ENCODE measurements at places on chromosomes 6 and 20.
A peak's percentile ranks its signal among the peaks of the same experiment; 100 is the strongest.

- no peak overlapping the region for H3K4me3 ChIP-seq
- H3K36me3 ChIP-seq, result no peaks in the 10 kb centered on the region
- no peak overlapping the region for H3K27ac ChIP-seq
- no peak for DNase-seq
- H3K27me3 ChIP-seq, result no peaks in the 10 kb centered on the region
Observed at GRCh38 chr20:54350415-54350814, 125.0 kb upstream of the DOK5 start.

- H3K4me1 ChIP-seq, result no peaks in the 10 kb centered on the region
- H3K4me3 ChIP-seq, result no peak overlapping the region
- no peaks in the 10 kb centered on the region for H3K36me3 ChIP-seq
- peaks cover 8% of the 10 kb centered on the region for H3K27me3 ChIP-seq
- H3K27ac ChIP-seq, result no peak overlapping the region
Observed at GRCh38 chr6:44631968-44632367, 244.5 kb downstream of the CDC5L start.

DNA sequence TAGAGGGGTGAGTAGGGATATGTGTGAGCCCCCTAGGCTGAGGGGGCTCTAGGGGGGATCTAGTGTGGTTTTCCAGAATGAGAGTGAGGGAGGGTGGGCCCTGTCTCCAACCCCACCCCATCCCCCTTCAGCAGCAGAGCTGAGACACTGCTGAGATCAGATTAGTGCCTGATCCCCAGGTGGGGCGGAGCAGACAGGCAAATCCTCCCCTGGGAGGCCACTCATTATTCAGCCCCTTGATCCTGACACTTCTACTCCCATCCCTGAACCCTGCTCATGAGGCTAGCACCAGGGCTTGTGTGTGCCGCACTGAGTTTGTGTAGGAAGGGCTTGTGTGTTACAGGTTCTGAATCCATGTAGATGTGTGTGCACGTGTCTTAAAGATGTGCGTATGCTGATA lies 42.5 kb downstream of the SPDEF start:
- no peak overlapping the region for H3K4me3 ChIP-seq
- no peaks in the 10 kb centered on the region for H3K4me1 ChIP-seq

DNA sequence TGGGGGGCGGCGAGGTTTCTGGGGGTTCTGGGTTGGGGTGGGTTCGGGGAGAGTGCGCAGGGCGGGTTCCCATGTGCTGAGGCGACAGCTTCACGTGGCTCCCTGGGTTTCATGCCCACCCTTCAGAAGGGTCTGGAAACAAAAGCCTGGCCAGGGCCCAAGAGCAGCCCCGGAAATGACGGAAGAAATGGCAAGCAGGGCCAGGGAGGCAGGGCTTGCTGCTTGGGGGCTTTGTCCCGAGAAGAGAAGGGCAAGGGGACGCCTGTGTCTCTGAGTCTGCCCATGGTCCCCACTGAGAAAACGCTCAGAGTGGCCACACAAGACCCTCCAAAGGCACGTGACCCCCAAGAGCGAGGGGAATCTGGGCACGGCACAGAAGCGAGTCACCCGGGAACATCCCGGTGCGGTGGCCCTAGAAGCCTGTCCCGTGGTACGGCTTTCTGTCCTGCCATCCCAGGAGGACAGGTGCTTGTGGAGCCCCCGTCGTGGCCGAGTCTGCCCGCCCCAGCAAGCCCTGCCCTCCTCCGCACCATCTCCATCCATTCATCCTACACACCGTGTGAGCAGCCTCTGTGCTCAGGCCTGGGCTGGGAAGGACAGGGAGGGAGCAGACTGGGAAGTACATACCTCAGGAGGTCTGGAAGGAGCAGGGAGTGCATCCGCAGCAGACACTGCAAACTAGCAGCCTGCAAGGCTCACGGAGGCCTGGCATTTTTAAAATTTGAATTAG lies 9.0 kb downstream of the NPEPL1 start:
- H3K4me1 ChIP-seq, result peaks cover 4% of the 10 kb centered on the region
- no peaks in the 10 kb centered on the region for H3K27me3 ChIP-seq
- no peak overlapping the region for H3K4me3 ChIP-seq
- no peak overlapping the region for H3K27ac ChIP-seq

GRCh38 chr20:54251096-54251495 lies 43.2 kb downstream of the PFDN4 start:
- no peak overlapping the region for H3K27ac ChIP-seq
- H3K27me3 ChIP-seq, result no peaks in the 10 kb centered on the region
- H3K4me3 ChIP-seq, result no peak overlapping the region
- H3K36me3 ChIP-seq, result no peaks in the 10 kb centered on the region
- no peak for DNase-seq
- no peaks in the 10 kb centered on the region for H3K4me1 ChIP-seq

GRCh38 chr6:162612613-162613012 lies 115.0 kb downstream of the PRKN start:
- no peaks in the 10 kb centered on the region for H3K4me1 ChIP-seq
- H3K27me3 ChIP-seq, result no peaks in the 10 kb centered on the region
- no peak overlapping the region for H3K27ac ChIP-seq
- H3K36me3 ChIP-seq, result no peaks in the 10 kb centered on the region

GRCh38 chr6:51450248-51450957 lies 631.7 kb downstream of the TFAP2B start:
- no peaks in the 10 kb centered on the region for H3K4me1 ChIP-seq
- H3K27ac ChIP-seq, result no peak overlapping the region
- H3K27me3 ChIP-seq, result no peaks in the 10 kb centered on the region

DNA sequence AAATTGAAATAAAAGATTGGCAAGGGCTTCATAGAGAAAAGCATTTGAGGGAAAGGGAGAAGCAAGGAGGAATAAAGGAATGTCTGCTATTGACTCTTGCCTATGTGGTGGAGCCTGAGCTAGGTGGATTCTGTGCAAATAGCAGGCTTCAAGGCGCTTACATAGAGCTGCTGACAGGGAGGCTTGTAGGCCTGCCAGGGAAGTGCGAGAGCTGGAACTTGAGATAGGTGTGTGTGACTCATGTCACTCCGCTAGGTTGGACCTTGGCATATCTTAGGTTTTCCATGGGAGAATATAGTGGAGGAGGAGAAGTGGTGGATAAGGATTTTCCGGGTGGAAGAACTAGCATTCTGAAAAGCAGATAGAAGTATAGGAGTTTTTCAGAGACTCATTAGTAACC lies 14.0 kb downstream of the SNRNP48 start:
- peak overlapping the region; percentile 31 for H3K27ac ChIP-seq
- H3K36me3 ChIP-seq, result peaks cover 57% of the 10 kb centered on the region
- no peaks in the 10 kb centered on the region for H3K27me3 ChIP-seq
- no peaks in the 10 kb centered on the region for H3K4me1 ChIP-seq

GRCh38 chr6:84136364-84137050 lies 90.9 kb downstream of the CEP162 start:
- no peaks in the 10 kb centered on the region for H3K4me1 ChIP-seq
- no peak overlapping the region for H3K4me3 ChIP-seq
- no peak for DNase-seq
- H3K27ac ChIP-seq, result no peak overlapping the region
- peaks cover 14% of the 10 kb centered on the region for H3K36me3 ChIP-seq

DNA sequence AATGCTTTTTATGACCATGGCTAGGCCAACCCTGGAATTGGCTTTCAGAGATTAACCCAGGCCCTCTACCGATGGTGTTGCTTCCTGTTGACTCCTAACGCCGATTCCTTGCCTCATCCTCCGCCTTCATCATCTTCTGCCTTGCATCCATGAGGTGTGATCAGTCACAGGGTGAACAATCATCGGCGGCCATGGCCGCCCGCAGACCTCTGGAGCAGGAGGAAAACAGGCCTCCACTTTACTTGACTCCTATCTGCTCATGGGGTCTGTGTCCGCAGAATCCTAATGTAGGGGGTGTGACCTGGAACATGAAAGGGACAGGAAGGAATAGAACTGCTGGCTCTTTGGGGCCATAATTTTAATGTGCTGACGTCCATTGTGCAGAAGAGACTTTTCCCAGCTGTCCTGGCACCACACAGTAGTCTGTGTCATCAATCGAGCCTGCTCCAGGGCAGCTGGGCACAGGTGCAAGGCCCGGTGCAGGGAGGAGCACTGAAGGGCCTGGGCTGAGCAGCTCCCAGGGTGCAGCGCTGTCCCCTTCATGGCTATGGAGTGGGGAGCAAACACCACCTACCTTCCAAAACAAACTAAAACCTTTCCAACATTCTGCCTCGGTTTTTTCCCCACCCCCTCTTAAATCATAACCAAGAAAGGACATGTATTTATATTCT lies 8.0 kb downstream of the SLC22A3 start:
- no peaks in the 10 kb centered on the region for H3K36me3 ChIP-seq
- H3K4me1 ChIP-seq, result no peaks in the 10 kb centered on the region
- no peak for DNase-seq
- H3K27ac ChIP-seq, result no peak overlapping the region
- no peak overlapping the region for H3K4me3 ChIP-seq
- no peaks in the 10 kb centered on the region for H3K27me3 ChIP-seq

GRCh38 chr20:47126709-47127108 lies 229.8 kb downstream of the ZMYND8 start:
- no peak for DNase-seq
- H3K36me3 ChIP-seq, result no peaks in the 10 kb centered on the region
- H3K27me3 ChIP-seq, result peaks cover 11% of the 10 kb centered on the region
- no peaks in the 10 kb centered on the region for H3K4me1 ChIP-seq
- H3K27ac ChIP-seq, result no peak overlapping the region

DNA sequence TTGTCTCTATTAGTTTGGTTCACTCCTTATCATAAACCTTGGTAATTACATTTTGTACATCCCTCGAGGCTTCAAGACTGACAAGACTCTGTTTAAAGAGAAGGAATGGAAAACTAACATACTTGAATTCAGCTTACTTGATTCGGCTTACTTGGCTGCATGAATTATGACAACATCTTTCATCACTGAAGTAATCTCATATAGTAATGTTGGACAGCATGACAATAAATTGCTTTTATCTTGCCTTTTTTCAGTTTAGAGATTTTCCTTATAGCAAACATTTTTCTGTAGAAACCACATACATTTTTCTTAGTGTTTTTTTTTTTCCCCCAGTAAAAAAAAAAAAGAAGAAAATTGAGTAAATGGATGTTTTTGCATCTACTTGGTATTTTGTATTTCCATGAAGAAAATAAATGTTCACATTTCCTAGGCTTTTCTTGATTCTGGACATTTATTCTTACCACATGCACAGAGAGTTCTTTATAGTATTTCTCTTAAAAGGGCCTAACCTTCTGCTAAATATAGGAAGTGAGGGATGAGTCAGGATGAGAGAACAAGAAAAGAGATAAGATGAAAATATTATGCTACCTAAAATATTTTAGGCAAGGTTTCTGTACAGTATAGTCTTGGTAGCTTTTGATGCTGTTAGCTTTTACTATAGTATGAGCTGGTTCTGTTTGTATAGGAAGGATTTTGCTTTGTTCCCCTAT lies 101.0 kb upstream of the HDGFL1 start:
- no peak for DNase-seq
- no peaks in the 10 kb centered on the region for H3K27me3 ChIP-seq
- no peak overlapping the region for H3K27ac ChIP-seq
- H3K36me3 ChIP-seq, result no peaks in the 10 kb centered on the region

DNA sequence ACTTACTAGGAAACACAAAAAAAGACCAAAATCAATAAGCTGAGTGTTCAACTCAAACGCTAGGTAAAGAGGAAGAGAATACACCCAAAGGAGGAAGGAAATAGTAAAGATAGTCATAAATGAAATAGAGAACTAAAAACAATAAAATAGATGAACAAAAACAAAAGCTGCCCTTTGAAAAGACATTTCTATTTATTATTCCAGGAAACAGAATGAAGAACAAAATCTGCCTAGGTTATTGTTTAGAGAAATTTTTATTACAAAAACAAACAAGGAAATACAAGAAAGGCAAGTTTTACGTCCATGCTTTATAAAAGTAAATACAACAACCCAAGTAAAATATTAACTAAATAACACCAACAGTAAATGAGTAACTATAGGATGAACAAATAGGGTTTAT lies 20.1 kb downstream of the HLA-DMB start:
- no peaks in the 10 kb centered on the region for H3K4me1 ChIP-seq
- no peaks in the 10 kb centered on the region for H3K36me3 ChIP-seq
- H3K4me3 ChIP-seq, result no peak overlapping the region
- H3K27ac ChIP-seq, result no peak overlapping the region
- no peak for DNase-seq

DNA sequence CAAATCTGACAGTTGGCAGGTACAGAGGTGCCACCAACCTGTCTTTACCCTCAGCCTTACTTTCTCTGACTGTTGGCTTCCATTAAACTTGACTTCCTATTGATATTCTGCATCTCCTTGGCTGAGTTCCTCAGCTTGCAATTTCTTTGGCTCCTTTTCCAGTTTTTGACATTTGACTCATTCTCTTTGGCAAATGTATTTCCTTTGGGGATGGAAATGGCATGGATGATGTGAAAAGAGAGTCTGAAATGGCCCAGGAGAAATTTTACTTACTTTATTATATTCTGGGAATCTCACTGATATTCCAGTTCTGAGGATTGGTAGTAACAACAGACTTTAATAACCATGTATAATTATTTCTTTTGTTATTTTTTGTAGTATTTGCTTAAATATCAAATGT lies 255.2 kb downstream of the CD109 start:
- no peak overlapping the region for H3K4me3 ChIP-seq
- H3K27ac ChIP-seq, result no peak overlapping the region
- DNase-seq, result no peak

DNA sequence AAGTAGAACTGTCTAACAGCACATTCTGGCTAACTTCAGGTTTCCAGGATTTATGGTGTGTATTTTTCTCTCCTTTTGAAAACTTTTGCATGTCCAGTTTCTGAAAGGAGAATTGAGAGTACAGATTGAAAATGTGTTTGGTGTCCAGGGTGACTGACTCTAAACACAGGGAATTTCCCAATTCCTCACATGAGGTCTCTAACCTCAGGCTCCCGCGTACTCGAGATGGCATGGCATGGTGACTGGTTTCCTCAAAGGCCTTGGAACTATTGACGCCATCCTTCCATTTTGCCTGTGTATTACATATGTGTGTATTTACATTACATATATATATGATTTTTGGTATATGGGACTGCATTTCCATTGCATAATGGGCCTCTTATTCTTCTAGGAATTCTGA lies 52.5 kb downstream of the PRND start:
- no peaks in the 10 kb centered on the region for H3K4me1 ChIP-seq
- H3K36me3 ChIP-seq, result no peaks in the 10 kb centered on the region
- DNase-seq, result no peak
- H3K4me3 ChIP-seq, result no peak overlapping the region

GRCh38 chr6:160360955-160361354 lies 12.8 kb downstream of the SLC22A3 start:
- no peaks in the 10 kb centered on the region for H3K27me3 ChIP-seq
- no peaks in the 10 kb centered on the region for H3K36me3 ChIP-seq
- no peak for DNase-seq
- H3K4me1 ChIP-seq, result no peaks in the 10 kb centered on the region
- H3K4me3 ChIP-seq, result no peak overlapping the region
- H3K27ac ChIP-seq, result no peak overlapping the region

DNA sequence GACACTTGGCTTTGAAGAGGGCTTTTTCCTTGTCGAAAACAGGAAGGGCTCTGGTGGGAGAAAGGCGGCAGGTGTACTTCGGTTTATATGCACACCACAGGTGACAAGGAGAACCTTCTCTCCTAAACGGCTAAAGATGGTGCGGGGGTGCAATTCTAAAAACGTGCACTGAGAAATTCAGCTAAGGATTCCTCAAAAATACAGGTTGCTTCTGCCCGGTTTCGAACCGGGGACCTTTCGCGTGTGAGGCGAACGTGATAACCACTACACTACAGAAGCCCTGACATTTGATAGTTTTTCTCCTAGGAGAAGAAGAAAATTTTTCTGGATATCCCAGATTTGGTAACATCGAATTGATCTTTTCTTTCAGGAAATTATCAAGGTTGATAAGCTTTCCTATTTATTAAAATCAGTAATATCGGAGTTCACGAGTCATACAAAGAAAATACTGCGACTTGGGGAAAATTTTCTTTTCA lies 32.0 kb downstream of the POM121L2 start:
- H3K4me3 ChIP-seq, result peak overlapping the region; percentile 30
- no peaks in the 10 kb centered on the region for H3K36me3 ChIP-seq
- peaks cover 85% of the 10 kb centered on the region for H3K27me3 ChIP-seq
- DNase-seq, result no peak
